Activated CD4-positive, alpha-beta T cell treated with anti-CD3 and anti-CD28 coated beads, Interleukin-2, amount 10 ng/mL, durations not matched to agents 7 days and 5 days (primary cell): ENCODE measurements at places on chromosomes 6 and 20.

- peaks cover 16% of the 10 kb centered on the region for H3K27me3 ChIP-seq
- DNase-seq, result peak; percentile 21
- H3K4me1 ChIP-seq, result peaks cover 12% of the 10 kb centered on the region
- no peak overlapping the region for H3K27ac ChIP-seq
- no peaks in the 10 kb centered on the region for H3K36me3 ChIP-seq
These were observed 62.6 kb upstream of the PMEPA1 start for GRCh38 chr20:57772349-57772964.

GRCh38 chr6:125834348-125834747, 43.6 kb downstream of the NCOA7 start:
- H3K4me3 ChIP-seq, result no peak overlapping the region
- H3K36me3 ChIP-seq, result peaks cover 14% of the 10 kb centered on the region
- DNase-seq, result peak; percentile 17
- H3K27me3 ChIP-seq, result no peaks in the 10 kb centered on the region

DNA sequence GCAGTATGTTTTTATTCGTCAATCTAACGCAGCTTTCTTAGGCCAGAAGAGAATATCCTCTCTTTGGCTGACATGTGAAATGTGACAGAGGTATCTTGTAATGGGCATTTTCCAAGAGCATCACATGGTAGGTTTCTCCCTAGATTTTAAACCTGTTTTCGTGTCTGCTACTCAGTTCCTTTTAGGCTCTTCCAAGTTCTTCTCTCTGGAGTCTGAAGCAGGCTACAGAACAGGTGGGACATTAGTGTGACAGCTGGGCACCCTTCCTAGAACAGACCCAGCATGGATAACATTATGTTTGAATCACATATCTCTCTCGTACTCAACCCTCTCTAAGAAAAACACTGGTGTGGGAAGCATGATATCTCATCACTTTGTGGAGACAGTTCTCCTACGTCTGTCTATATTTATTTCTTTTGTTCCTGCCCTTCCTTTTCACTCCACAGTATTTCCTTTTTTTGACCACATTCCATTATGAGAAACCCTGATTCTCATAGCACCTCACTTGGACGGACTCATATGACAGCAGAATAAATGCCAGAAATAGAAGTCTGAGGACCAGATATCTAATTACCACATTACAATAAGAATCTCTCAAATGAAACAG, 263.4 kb downstream of the NKAIN2 start:
- H3K27me3 ChIP-seq, result no peaks in the 10 kb centered on the region
- no peaks in the 10 kb centered on the region for H3K4me1 ChIP-seq
- H3K36me3 ChIP-seq, result no peaks in the 10 kb centered on the region
- DNase-seq, result no peak
- no peak overlapping the region for H3K27ac ChIP-seq

DNA sequence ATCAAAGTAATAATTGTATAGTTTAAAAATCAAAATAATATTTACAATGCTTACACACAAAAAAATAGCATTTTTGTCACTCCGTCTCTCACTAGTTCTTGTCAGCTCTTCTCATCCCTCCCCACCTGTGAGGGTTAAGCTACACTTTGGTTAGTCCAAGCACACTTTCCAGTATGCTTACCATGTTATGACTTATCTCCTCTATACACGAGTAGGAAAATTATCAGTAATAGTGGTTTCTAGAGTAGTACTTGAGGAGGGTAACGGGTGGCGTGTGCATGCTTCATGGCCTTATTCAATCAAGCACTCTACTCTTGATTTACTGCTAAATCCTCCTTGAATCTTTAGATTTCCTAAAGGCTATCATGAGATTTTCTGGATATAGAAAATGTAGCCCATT, 443.7 kb downstream of the UTRN start:
- H3K4me3 ChIP-seq, result no peak overlapping the region
- H3K4me1 ChIP-seq, result peaks cover 36% of the 10 kb centered on the region
- DNase-seq, result no peak

DNA sequence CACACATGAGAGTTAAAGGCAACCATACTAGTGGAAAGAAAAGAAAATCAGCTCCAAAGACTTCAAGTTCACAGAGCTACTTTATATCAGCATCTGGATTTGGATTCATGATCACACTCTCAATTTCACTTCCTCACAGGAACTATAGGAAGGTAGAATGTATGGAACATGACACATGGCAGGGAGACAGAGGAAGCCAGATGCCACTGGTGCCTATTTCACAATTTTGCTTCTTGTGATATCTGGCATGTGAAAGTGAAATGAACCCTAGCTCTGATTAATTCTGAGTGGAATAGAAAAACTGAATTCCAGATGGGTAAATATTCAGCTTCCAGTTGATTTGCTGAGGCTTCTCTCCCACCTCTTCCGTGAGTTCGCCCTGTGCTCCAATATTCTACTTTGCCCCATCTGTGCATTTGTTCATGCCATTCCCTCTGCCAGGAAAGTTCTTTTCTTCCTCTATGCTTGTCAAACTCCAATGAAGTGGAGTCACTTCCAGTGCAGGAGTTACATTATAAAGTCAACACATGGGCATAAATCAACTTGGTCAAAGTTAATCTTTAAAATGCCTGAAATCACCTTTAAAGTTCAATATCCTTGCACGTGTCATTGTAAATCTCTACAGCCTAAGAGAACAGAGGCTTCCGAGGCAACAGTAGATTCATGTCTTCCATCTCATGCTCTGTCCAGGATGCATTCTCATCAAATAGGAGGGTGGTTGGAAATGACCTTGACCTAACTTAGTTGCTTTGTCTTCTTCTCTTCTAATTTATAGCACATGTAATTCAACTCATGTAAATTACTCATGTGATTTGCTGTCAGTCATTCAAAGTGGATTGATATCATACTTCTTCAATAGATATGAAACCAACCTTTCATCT, 275.3 kb downstream of the HIVEP2 start:
- DNase-seq, result no peak
- no peaks in the 10 kb centered on the region for H3K36me3 ChIP-seq
- H3K27ac ChIP-seq, result no peak overlapping the region

- H3K27ac ChIP-seq, result no peak overlapping the region
- no peak for DNase-seq
- H3K27me3 ChIP-seq, result peaks cover 14% of the 10 kb centered on the region
- no peak overlapping the region for H3K4me3 ChIP-seq
These were observed 60.4 kb downstream of the SOBP start for GRCh38 chr6:107550241-107550840.
